ENCODE measurements at places on chromosomes 2 and 18.

GRCh38 chr2:189865826-189866225, 81.6 kb downstream of the PMS1 start:
- DNase-seq: no peak

GRCh38 chr2:40230707-40231432, 221.0 kb downstream of the SLC8A1 start:
- DNase-seq: no peak

- no peak for DNase-seq
These were observed 687.7 kb downstream of the ARHGAP15 start for GRCh38 chr2:143816916-143817315.

GRCh38 chr2:237923481-237924163, 43.2 kb upstream of the UBE2F start:
- DNase-seq: peak; percentile 85

DNA sequence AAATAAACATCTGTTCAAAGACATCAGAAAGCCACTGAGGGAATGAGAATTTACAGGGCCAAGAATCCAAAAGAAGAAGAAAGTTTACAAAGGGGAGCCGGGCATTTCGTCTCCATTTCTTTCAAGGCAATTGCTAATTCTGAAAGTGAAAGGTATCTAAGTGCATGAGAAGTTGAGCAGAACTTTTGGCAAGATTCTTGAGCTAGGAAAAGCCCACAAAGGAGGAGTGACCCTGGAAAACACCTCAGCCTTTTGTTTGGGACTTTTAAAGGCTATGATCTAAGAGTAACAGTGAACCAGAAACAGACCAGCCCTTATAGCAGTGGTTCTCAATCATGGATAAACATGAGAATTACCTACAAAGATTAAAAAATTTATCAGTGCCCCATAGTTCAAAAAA, 87.4 kb downstream of the MDH1 start:
- DNase-seq: no peak

GRCh38 chr2:239548965-239549595, 148.3 kb upstream of the HDAC4 start:
- no peak for DNase-seq

DNA sequence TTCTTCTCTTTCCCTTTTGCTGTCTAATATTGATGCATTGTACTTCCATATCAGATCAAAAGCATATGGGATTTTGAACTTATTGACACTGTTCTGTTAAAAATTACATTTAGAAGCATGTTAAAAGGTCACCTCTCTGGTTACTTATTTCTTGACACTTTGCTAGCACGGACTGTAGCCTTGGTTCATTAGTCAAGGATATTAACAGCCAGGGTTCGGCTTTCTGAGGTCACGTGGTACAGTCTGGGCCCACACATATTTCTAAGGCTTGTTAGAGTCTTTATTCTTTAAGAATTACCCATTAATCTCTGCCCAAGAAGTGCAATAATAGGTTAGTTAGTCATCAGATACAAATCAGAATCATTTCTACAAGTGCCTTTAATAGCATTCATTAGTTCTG, 1035.8 kb upstream of the FANCL start:
- DNase-seq: no peak

DNA sequence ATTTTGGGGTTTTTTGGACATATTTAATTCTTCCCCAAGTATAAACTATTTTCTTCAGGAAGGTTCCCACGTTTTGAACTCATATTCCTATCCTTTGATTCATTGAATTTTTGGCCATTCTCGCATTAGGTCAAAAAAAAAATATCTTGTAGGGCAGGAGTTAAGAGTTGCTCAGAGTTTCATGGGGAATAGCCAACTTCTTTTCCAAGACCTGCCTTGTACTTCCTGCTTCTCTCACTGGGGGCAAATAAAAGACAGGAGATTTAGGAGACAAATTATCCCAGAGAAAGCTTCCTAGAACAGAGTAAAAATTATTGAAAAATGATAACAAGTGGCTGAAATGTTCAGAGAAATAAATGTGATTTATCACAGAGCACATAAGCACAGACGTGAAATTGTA, 55.2 kb upstream of the BCL11A start:
- no peak for DNase-seq

- no peak for DNase-seq
These were observed 54.3 kb downstream of the INPP5D start for GRCh38 chr2:233114421-233114861.

DNA sequence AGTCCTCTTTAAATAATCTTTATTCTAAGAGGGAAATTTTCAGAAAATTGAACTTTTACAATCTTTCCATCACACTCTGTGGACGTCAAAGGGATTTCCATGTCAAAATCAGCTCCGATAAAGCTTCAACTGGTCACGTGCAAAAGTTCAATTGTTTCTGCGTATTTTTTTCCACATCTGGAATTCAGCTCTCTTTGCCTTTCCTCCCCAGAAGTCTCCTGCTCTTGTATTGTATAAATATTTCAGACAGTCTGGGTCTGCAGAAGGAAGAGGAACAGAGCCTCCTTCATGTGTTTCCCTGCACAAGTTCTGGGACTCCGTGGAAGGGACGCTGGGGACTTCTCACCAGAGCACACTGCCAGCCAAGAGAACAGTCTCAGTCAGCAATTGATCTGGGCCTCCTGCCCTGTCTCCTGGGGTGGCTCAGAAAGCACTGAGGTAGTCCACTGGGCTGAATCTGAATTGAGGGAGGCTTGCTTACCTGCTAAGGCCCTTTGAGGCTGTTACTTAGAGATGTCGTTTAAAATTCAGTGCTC, 251.5 kb downstream of the TFCP2L1 start:
- no peak for DNase-seq

All from stimulated activated CD4-positive, alpha-beta T cell treated with anti-CD3 and anti-CD28 coated beads, Interleukin-4, amount 100 ng/mL, for 4 hours (primary cell).